CD8-positive, alpha-beta T cell (primary cell): ENCODE measurements at places on chromosomes 2 and 18.

DNA sequence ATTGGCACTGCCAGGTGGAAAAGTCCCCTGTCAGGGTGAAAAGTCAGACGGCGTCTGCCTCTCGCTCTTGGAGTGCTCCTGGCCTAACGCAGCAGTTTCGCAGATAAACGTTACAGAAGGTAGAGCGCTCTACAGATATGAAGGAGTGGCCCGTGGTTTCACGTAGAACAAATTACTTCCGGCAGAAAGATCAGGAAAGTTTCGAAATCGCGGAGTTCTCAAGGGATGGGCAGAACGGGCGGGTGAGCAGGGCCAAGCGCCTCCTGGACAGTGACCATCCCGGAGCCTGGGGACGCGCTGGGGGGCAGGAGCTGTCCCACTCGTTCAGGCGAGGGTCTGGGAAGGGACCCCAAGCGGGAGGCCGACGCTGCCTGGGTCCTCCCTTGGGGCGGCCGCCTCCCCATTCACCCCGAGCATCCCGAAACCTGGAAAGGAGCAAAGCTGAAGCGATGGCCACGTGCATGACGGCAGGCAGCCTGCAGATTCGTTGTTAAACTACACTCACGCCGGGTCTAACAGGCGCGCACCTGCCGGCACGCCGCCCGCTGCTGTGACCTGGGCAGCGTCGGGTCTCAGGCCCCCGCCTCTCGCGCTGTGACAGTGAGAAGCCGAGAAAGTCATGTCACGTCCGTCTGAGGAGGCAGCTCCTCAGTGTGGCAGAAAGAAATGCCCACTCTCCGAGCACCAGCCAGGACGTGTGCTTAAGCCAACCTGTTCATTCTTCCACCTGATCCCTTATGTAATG lies 122.9 kb upstream of the SALL3 start:
- DNase-seq = no peak

GRCh38 chr2:5596868-5597267 lies 95.3 kb upstream of the SOX11 start:
- DNase-seq = no peak

- no peak for DNase-seq
Measured at GRCh38 chr2:65488527-65488926, 56.1 kb upstream of the SPRED2 start.

DNA sequence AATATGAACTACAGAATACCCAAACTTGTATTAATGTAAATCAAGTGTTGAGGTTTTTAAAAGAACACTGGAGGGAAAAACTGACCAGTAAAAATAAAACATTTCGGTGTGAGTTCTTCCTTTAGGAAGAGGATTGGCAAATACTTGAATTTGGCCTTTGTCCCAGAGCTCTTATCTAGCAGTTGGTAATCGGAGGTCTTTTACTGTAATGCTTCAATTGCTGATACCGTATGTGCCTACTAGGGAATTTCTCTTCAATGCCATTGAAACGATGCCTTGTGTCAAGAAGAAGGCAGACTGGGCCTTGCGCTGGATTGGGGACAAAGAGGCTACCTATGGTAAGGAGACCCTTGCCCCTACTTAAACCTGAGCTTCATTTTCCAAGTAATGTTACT lies 4.1 kb downstream of the RRM2 start:
- DNase-seq = no peak

DNA sequence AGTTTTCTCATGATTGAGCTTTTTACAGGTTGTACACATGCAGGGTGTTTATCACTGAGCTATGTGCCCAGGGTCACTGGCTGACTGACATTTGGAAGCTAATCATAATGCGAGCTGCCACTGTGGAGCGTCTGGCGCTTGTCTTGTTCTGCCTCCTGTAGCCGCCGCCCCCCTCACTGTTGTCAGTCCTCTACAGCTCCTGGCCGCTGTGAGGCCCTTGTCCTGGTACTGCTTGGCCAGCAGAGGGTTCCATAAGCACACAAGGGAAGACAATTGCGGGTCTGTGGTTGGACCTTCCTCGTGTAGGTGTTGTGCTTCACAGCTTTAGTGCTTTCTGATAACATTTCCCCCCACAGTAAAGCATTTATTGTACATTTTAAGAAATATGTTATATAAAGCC lies 105.6 kb upstream of the LDLRAD4 start:
- no peak for DNase-seq

- no peak for DNase-seq
Measured at GRCh38 chr2:194327196-194327888, 1329.7 kb upstream of the SLC39A10 start.
